ENCODE measurements at places on chromosomes 11 and 22.

DNA sequence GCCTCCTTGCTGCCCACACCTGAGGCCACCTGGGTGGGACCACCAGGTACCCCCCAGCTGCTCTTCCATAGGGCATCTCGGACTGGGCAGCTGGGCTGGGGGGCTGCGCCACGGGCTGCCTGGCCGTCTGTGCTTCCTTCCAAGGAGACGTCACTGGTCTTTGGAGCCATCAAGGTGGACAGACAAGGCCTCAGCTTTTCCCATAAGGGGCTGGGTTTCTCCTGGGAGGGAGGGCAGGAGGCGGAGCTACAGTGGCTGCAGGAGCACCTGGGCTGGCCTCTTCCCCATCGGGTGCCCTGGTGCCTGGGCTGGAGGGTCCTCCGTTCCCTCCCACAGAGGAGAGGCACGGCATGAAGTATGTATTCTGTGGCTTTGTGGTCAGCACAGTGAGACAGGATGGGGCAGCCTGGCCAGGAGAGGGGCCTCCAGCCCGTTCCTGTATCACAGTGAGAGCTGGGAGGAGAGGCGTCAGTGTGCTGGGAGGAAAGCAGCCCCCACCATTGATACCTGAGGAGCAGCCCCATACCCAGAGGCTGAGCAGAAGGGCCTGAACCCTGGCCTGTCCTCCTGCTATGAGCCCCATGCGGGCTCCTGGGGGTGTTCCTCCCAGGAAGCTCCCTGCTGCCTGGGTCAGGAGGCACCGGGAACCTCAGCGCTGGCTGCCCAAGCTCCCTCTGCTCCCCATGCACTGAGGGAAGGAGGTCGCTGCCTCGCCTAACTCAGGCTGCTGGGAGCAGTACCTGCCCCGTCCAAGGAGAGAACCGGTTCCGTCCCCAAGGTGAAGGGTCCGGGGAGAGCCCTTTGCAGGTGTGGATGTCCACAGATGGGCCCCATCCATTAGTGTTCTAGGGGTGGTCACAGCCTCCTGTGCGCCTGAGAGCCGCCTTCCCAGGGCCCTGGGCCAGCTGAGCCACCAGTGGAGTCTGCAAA, 1075.0 kb downstream of the BRD1 start:
- DNase-seq: peak; percentile 9

DNA sequence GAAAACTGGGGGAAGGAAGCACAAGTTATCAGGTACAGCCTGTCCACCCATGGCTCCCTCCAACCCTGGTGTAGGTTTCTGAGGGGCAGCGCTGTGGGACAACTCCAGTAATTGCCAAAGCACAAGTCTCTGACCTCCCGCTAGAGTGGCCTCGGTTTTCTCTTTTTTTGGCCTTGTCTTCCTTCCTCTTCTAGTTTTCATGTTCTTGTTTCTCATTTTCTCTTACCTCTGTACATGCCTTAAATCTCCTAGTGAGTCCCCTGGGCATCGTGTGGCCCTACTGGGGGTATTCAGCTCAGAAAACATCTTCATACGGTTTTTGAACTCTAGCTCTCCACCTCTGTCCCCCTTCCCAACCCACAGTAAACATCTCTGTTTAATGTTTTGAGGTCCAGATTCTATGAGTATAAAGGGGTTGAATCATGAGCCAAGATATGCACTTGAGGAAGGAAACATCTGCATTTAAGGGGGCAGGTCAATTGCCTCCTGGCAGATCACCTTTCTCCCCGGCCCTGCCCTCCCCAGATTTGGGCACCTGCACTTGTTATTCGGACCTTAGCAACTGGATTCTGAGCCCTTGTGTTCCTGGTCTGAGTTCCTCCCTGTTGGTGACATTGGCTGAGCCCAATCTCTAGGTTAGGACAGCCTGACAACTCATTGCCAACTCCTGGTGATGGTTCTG, 8.4 kb upstream of the LMO2 start:
- DNase-seq: no peak

DNA sequence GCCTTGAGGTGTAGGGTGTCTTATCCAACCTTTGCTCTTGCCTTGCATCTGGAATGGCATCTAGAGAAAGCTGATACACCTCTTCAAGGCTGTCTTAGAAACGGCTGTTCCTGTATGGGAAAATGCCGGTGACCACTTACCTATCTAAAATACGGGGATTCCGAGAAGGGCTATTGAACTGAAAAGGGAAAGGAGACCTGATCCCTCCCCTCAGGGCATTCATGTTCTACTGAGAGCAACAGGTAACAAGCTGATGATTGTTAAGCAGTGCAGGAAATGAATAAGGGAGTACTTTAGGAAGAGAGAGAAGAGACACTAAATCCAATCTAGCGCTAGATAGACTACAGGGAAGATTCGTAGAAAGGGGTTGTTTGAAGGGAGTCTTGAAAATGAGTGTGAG, 1388.1 kb downstream of the FAM181B start:
- no peak for DNase-seq

DNA sequence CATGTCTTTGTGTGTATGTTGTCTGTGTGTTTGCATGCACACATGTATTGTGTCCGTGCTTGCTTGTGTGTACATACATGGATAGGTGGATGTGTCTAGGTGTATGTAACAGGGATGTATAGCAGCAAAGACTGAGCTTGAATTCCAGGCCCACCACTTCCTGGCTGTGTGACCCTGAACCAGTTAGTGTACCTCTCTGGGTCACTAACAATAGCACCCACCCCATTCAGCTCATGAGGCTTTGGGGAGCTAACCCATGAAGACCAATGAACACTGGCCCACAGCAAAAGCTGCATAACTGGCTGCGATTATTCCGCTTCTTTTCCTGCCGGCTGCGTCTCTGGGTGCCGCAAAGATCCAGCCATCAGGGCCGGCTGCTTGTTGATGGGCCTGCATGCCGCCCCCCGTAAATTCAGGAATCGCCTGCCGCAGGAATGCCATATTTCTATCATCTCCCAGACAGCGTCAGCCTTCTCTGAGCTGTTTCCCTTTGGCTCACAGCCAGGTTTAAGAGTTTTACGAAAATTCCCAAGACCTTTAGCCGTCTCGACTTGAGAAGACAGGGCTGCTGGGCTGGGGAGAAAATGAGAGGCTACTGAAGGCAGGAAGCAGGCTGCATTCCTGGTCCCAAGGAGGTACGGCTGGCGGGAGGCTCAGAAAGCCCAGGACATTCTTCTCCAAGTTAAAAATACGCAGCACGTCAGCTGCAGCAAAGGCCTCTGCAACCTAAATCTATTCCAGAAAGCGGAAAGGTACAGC, 224.6 kb downstream of the MN1 start:
- DNase-seq: no peak

- DNase-seq: no peak
These were observed 279.0 kb downstream of the CTTN start for GRCh38 chr11:70677232-70677916.

- no peak for DNase-seq
These were observed 225.5 kb upstream of the BLID start for GRCh38 chr11:122341477-122341876.

DNA sequence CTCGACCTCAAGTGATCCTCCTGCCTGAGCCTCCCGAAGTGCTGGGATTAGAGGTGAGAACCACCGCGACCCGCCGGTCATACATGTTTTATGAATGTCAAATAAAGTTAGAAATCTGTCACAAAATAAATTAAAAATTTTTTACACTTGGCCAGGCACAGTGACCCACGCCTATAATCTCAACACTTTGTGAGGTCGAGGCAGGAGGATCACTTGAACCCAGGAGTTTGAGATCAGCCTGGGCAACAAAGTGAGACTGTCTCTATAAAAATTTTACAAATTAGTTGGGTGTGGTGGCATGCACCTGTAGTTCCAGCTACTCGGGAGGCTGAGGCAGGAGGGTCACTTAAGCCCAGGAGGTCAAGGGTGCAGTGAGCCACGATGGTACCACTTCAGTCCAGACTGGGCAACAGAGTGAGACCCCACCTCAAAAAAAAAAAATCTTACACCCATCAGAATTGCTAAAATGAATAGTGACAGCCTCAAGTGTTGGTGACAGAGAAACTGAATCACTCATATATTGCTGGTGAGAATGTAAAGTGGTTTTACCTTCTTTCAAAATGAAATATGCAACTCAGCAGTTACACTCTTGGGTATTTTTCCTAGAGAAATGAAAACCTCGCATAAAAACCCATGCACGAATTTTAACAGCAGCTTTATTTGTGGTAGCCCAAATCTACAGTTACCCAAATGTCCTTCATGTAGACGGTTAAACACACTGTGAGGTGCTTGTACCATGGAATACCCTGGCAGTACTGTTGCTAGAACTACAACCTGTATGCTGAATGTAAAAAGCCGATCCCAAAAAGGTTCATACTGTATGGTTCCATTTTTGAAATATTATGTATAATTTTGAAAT, 55.4 kb downstream of the MED15 start:
- DNase-seq: no peak

DNA sequence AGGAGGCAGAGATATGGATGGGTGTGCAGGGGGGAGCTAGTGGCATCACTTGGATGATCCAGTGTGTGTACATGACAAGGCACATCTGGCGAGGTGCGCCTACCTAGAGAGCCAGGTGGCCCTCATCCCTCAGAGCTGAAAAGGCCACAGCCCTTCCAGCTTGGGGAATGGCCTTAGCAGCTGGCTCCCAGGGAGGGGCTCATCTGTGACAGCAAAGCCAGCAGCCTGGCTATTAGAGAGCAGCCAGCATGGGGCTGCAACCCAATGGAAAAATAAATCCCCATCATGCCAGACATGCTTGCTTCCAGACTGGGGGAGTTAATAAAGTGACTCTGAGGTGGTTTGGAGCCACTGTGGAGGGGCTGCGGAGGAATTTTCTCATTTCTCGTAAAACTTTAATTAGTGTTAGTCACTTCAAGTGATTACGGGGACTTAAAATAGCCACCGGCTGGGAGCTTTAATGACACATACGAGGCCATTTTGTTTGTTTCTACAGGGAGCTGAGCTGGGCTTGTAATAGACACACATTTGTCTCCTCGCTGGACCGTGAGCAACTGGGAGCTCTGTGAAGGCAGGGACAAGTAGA, 111.2 kb upstream of the ALX4 start:
- no peak for DNase-seq

DNA sequence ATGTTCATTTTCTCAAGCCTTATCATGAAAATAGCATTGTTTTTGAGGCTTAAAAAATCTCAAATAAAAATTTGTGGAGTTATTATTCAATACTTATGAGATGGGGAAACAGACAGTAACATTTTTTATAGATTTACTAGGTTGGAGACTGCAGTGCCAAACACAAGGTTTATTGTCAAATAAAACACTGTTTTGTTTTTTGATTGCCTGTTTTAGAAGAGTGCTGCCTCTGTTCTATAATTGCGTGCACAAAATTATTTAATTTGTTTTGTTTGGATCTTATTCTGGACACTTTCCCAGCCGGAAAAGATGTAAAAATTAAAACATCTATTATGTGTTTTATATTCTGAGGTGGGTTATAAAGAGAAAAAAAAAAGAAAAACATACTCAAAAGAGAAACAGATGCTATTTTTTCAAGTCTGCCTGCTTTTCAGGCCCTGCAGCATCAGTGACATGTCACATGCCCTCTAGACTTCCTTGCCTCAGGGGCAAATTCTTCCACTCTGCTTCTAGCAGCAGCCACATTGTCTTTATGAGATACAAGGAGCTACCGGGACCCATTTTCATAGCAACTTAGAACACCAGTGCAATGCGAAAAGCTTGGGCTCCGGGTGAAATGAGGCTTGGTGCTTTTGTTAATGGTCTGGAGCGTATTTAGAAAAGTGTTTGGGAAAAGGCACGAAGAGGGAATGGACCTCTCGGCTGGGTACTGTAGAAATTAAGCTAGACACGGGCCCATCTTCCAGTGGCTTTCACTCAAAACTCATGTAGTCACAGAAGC, 77.5 kb downstream of the EFCAB6 start:
- DNase-seq: no peak

DNA sequence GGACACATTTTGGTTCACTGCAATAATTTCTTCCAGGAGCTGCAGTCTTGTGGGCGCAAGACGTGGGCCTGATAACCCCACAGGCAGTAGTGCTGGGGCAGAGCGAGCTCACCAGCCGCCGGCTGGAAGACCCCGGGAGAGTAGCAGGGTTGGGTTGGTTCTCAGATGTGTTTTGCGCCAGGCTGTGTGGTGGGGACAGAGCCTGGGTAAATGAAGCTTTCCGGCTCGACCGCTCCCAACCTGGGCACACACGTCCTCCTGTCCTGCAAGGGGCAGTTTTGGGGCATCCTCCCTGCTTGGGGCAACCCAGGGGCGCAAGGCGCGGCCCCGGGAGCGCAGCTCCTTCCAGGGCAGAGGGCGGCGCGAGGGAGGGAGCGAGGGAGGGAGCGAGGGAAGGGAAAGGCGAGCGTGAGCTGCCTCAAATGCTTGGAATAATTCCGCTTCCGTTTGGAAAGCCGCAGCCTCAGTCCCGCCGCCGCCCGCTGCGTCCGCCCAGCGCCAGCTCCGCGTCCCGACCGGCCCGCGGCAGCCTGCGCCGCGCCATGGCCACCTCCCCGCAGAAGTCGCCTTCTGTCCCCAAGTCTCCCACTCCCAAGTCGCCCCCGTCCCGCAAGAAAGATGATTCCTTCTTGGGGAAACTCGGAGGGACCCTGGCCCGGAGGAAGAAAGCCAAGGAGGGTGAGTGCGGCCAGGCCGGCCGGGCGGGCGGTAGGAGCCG, at the start of gene PARVA:
Gene PARVA, plus strand, starts transcription at position 466 of the 718 bp plus-strand sequence. Its CDS starts 77 bp downstream, at position 543.
- DNase-seq: peak; percentile 89

- DNase-seq: no peak
These were observed 5.5 kb downstream of the CEP57 start for GRCh38 chr11:95795627-95796295.

DNA sequence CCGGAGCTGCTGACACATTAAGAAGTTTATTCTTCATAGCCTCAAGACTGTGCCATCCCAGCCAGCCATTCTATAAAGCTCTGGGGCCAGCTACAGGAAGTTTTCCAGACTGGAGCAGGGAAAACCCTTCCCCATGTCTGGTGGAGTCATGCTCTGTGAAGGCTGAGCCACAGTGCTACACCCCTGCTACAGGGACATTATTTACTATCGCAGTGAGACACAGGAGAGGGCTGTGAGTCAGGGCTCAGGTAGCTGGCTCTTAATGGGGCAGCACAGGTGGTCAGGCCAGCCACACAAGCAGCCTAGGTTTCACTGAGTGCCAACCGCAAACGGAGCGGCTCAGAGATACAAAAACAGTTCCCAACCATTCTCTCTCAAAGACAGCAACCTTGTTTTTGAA, 12.1 kb downstream of the HPS4 start:
- DNase-seq: peak; percentile 82

GRCh38 chr22:35719212-35719875, 1.7 kb downstream of the APOL5 start:
- no peak for DNase-seq

DNA sequence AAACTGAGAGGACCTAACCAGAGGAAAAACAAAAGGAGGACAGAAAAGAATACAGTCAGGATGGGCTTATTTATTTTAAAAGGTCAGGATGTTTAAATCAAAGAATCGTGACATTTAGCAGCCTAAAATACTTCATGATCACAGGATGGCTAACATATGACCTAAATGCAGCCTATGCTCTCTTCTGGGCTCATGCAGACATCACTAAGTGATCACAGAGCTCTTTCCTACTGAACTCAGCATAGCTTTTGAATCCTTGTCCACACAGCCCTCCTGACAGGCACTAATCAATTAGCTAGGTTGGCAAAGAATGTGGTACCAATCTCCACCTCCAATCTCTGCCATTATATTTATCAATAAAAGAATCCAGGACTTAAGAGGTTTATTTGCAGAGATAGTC, 60.1 kb upstream of the PHF21A start:
- no peak for DNase-seq

GRCh38 chr11:76120513-76121101, 85.7 kb downstream of the WNT11 start:
- no peak for DNase-seq

Data from GM03348 (cell line).